Amygdala (tissue), 56 donors: ENCODE measurements at places on chromosomes 1 and 21.

- no peak for DNase-seq
Observed at GRCh38 chr1:209480345-209480744, 103.2 kb upstream of the CAMK1G start.

DNA sequence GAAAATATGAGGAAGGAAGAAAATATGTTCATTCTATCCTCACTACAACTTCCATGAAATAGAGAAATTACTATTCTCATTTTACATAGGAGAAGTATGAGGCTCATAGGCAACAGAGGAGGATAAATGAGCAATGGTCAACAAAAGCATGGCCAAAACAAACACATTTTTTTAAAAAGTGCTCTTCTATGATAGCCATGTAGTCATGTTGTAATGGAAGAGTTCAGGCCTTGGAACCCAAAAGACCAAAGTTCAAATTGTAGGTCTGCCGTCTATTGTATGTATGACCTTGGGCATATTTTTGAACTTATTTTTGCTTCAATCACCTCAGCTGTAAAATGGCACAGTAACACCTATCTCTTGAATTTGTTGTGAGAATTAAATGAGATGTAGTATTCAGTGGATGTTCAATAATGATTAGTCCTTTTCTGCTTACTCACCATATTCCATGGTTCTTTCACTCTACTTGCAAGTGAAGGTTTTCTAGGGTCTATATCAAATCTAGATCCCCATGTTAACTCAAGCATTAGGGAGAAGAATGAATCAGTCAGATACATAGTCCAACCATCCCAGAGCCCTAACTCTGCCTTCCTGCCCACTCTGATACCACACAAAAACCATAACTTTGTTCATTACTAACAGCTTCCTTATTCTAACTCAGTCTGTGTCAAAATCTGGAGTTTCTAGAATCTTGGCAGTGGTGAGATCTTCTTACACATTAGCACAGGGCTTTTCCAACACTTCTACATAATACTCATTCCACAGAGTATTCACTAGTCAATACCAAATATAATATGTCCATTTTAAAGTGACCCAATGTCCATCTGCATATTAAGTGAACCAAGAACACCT is 353.2 kb downstream of the PLPP3 start:
- no peak for DNase-seq

- no peak for DNase-seq
Observed at GRCh38 chr1:106534612-106535011, 521.9 kb upstream of the PRMT6 start.

- no peak for DNase-seq
Observed at GRCh38 chr1:234979296-234980279, 149.0 kb downstream of the TOMM20 start.

DNA sequence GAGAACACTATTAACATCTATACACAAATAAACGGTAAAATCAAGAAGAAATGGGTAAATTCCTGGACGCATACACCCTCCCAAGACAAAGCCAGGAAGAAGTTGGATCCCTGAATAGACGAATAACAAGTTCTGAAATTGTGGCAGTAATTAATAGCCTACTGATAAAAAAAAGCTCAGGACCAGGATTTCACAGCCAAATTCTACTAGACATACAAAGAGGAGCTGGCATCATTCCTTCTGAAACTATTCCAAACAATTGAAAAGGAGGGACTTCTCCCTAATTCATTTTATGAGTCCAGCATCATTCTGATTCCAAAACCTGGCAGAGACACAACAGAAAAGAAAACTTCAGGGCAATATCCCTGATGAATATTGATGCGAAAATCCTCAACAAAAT is 70.7 kb upstream of the FMO3 start:
- no peak for DNase-seq

DNA sequence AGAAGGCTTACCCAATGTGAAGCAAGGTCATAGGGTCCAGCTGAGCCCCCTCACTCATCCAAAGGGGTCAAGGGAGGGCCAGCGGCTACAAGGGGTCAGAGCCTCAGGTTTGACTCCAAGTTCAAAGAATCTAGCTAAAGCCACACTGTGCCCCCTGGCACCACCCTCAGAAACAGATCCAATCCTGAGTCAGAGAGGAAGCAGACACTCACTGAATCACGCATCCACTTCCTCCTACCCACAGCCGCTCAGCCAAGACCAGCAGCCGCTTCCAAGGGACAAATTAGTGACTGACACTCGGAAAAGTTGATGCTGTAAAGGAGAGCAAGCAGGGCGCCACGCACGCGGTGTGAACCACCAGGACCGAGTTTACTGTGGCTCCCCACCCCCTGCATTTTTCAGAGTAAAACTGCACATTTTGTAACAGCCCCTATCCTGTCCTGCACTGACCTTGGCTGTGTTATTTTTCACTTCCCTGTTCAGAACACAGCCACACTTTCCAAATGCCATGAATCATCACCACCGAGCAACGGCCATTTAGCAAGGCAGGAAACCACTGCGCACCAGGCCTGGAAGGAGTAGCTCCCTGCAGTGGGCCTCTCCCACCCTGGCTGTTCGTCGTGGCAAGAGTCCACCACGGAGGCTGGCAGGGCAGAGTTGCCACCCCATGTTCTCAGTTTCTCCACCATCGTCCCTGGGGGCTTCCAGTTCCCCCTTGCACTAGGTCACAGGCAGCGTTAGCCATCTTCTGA is 147.8 kb downstream of the TOMM20 start:
- DNase-seq: no peak

DNA sequence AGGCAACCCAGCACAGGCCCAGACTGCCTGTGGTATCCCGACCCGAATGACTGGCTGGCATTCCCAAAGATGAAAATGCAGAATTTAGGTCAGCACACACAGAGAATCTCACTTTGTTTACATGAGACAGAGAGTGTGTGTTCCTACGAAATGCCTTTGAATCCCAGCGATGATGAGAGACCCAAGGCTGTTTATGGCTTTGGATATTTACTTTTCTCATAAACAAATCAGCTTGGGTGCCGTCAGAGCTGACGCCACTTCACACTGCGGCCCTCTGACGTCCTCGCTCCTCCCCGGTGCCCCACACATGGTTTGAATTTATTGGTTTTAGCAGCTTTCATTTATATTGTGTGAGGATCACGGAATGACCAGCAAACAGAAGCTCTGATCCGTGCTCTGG is 18.7 kb downstream of the TRABD2B start:
- DNase-seq: no peak

DNA sequence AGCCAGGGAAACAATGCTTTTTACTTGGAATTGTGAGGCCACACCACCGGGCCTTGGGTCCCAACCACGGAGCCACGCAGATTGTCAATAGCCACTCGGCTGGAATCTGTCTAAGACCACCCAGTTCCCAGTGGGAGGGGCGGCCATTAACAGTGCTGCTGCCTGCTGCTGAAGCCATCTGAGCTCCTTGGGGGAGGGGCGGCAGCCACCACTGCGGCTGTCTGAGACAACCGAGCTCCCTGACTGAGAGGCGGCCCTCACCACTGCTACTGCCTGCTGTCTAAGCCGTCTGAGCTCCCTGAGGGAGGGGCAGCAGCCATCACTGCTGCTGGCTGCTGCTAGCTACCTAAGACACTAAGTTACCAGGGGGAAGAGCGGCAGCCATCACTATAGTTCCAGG is 64.3 kb downstream of the DMRTA2 start:
- no peak for DNase-seq
